Naive thymus-derived CD8-positive, alpha-beta T cell (primary cell): ENCODE measurements at places on chromosomes 2 and 18.

- no peak for DNase-seq
Measured at GRCh38 chr2:230891064-230891463, 26.3 kb downstream of the ITM2C start.

- peak; percentile 42 for DNase-seq
Measured at GRCh38 chr18:35030277-35030989, 10.8 kb upstream of the MAPRE2 start.

DNA sequence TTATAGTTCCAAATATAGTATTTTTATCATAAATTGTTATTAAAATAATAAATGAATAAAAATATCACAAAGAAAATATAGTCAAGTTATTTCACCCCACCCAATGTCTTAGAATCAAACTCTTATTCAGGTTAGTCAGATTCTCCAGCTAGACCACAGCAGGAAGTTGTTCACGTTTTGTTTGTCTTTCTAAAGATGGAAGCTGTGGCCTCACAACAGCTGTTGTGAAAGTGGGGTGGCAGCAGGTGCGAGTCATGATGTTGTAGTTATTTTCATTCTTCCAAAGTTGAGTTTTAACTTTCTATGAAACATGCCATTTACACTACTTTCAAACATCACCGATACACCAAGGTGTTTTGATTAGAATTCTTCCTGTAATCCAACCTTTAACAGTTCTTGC lies 272.9 kb downstream of the SLC8A1 start:
- DNase-seq = no peak

DNA sequence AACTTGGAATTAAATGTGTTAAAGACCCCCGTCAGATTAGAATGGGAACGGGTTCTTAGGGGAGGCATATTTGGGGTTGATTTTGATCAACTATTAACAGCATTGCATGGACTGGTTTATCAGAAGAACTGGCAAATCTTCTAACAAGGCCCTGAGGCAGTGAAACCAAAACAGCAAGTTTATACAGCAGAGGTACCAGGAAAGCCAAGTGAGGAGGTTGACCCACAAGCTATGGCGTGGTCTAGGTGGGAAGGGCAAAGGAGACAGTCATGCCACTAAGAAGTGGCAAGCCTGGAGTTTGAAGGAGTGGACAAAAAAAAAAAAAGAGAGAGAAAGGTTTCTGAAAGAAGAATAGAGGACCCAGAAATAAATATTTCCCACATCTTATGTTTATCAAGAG lies 187.0 kb downstream of the MREG start:
- DNase-seq = no peak

DNA sequence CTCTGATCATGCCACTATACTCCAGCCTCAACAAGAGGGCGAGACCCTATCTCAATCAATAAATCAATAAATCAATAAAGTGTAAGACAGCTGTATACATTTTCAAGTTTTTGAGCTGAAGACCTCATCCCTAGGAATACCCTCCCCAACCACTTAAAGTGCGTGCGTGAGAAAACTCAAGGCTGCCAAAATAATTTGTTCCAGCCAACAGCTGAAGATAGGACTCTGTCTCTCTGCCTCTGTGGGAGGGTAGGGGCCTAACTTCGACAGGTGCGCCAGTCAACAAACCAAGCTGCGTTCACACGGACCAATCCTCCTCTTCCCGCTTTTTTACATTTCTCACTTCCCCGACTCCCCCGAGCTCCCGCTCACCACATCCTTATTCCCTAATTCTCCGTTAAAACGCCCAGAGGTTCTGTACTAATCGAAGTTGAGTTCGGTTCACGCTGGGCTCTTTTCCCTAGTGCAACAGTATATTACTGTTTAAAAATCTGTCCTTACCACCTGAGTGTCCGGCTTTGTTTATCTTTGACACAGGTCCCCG lies 618 bp downstream of the POLR2D start:
- no peak for DNase-seq

DNA sequence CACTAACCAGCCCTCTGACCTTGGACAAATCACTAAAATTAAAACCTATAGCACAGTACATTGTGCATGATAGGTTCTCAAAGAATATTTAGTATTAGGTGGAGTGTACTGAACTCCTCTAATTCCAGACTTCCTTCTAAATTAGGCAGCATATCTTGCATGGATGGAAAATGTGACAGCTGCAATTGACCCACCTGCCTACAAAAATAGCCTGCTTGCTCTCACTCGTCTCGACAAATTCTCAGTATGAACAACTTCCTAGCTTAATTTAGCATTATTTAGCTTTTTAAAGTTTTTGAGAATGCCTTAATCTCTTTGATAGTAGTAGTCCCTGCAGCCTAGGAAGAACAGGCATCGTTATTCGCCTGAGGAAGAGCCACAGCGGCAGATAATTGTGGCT lies 482.0 kb downstream of the PIK3C3 start:
- DNase-seq = no peak

GRCh38 chr2:205746420-205746785 lies 64.1 kb downstream of the NRP2 start:
- DNase-seq = no peak

DNA sequence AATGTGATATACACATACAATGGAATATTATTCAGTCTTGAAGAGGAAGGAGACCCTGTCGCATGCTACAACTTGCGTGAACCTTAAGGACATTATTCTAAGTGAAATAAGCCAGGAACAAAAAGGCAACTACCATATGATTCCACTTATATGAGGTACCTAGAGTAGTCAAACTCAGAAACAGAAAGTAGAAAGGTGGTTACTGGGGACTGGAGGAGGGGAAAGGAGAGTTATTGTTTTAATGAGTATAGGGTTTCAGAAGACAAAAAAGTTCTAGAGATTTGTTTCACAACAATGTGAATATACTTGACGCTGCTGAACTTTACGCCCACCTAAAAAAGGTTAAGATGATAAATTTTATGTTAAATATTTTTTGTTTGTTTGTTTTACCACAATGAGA lies 47.0 kb downstream of the CXCR4 start:
- no peak for DNase-seq

GRCh38 chr2:102932501-102932900 lies 170.7 kb downstream of the TMEM182 start:
- DNase-seq = no peak

GRCh38 chr18:25832001-25832604 lies 258.3 kb downstream of the SS18 start:
- no peak for DNase-seq

- no peak for DNase-seq
Measured at GRCh38 chr2:67799886-67800285, 262.9 kb downstream of the C1D start.

DNA sequence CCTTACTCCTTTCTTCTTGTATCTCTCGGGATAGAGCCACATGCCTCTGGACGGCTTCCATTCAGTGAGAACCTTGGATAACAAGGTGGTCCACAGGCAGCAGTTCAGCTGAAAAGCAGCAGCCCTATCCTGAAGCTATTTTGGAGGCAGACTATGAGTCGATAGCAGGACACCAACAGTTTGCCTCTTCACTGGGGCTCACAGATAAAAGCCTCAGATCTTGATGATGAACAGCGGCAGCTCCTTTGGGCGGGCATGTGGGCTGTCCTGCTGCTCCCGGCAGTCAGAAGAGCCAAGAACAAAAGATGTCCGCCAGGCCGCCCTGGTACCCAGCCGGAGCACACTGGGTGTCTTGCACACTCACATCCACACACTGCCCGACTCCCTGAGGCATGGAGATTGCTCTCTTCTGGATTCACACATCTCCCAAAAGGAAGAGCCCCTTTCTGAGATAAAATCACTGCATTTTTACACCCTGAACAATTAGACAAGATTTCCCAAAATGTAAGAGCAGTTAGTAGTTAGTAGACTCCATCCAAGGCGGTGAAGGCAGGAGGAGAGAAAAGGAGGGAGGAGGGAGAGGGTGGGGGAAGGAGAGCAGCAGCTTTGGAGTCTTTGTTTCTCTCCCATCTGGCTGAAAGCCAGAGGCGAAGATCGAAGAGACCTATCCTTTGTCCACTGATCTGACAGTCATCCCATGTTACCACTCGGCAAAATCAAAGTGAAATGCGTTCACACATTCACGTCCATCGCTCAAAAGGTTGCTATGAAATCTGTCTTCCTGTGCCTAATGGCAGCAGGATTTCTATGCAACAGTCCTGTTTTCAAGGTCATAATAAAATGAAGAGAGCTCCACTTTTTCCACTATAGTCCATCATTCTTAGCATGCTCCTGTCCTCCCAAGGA lies 90.1 kb upstream of the KLF7 start:
- no peak for DNase-seq

- no peak for DNase-seq
Measured at GRCh38 chr2:40559175-40559574, 107.3 kb upstream of the SLC8A1 start.

DNA sequence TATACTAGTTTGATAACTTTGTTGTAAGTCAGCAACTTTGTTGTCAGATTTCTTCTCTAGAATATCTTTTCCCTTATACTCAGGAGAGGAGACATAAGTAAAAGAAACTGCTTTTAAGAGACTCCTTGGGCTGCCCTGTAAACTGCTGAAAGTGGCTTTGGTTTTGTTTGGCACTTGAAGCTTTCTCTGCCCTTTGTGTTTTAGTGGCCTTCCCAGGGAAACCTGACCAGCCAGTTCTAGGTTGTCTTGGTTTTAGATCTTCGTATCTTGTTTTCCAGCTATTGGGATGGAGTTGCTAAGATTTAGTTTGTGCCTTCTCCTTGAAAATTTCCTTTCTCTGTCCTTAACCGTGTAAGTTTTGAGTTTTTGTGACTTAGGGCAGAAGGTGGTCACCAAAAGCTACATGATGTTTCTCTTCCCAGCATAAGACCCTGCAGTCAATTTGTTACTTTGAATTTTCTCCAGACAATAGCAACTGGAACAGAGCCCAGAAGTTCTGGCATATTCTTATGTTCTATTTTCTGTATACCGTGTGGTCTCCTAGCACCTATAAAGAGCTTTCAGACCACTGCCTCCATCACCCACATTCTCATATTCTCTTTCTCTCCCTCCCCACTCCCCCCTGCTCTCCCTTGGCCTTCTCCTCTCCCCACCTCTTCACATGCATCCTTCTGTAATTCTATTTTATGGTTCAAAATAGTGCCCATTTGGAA lies 81.1 kb downstream of the BOLA3 start:
- no peak for DNase-seq

- DNase-seq = no peak
Measured at GRCh38 chr2:185919155-185919554, 180.6 kb downstream of the FSIP2 start.

- DNase-seq = no peak
Measured at GRCh38 chr2:216221811-216222210, 112.7 kb downstream of the XRCC5 start.

- no peak for DNase-seq
Measured at GRCh38 chr2:36871068-36871707, 95.1 kb downstream of the STRN start.

GRCh38 chr18:4144201-4144600 lies 310.9 kb downstream of the DLGAP1 start:
- DNase-seq = no peak

DNA sequence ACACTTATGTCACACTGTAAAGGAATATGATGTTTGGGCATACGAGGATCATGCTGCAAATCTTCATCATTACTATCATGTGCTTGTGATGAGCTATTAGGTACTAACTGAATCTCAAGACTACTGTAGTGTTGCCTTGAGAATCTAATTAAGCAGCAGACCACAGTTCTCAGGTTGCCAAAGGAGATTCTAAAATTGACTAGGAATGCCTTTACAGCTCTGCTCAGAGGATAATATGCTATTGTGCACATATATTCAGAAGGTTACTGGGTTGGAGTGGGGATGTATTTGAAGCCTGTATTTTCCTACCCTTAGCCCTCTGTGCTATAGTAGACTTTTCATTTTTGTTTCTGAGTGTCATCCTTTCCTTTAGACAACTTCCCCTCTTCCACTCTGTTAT lies 175.1 kb downstream of the CDH19 start:
- no peak for DNase-seq

DNA sequence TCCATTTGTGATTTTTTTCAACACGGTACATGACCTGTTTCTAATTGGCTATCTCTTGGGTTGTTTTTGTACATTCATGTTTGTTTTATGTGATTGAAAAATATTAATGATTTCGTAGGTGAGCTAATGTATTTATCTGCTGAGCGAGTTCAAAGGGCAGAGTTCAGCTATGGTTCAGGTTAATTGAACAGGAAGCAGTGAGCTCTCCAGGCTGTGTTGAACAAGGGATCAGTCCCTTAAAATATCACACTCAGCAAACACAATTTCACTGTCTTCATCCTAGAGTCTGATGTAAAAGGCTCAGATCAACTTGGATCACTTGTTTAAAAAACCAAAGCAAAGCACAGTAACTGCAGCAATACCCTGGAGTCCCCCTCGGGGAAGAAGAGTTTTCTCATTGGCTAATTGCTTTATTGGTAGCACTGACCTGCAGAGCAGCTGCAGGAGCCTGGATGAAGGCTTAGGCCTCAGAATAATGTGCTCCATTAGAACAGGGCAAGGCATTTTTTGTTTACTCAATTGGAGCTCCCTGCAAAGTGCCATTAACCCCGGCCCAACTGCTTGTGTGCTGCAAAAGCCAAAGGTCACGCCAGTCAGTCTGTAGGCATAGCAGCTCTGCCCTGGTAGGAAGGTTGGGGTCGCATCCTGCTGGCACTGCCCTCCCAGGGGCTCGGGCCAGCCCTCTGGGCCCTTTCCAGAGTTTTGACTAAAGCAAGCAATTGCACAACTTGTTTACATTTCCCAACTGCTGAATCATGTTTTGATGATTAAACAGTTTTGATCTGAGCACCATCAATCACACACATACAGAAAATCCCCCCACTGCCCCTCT lies 10.5 kb downstream of the ONECUT2 start:
- DNase-seq = no peak

GRCh38 chr2:143474586-143474985 lies 345.4 kb downstream of the ARHGAP15 start:
- DNase-seq = no peak

- DNase-seq = no peak
Measured at GRCh38 chr2:144115739-144116291, 404.1 kb downstream of the ZEB2 start.

- DNase-seq = no peak
Measured at GRCh38 chr18:61697306-61697909, 195.4 kb downstream of the RNF152 start.

- no peak for DNase-seq
Measured at GRCh38 chr2:181485638-181485946, 28.4 kb downstream of the ITGA4 start.

DNA sequence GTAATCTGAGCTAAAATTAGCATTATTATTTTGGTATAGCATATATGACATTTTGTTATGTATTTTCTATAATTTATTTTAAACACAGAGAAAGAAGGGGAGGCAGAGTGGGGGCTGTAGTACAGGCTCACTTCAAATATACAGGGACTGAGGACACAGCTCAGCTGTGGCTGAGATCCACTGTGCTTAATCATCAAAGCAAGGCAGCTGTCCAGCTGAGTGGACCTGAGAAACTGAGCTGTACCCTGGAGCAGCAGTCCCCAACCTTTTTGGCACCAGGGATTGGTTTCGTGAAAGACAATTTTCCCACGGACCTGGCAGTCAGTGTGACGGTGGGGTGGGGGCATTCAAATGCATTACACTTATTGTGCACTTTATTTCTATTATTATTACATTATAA lies 687.2 kb downstream of the RNF144A start:
- DNase-seq = no peak

GRCh38 chr18:29664278-29665036 lies 1378.1 kb downstream of the DSC3 start:
- no peak for DNase-seq
